Activated CD4-positive, alpha-beta T cell treated with anti-CD3 and anti-CD28 coated beads, Interleukin-2, amount 50 U/mL, for 16 hours (primary cell): ENCODE measurements at places on chromosomes 5 and 9.

DNA sequence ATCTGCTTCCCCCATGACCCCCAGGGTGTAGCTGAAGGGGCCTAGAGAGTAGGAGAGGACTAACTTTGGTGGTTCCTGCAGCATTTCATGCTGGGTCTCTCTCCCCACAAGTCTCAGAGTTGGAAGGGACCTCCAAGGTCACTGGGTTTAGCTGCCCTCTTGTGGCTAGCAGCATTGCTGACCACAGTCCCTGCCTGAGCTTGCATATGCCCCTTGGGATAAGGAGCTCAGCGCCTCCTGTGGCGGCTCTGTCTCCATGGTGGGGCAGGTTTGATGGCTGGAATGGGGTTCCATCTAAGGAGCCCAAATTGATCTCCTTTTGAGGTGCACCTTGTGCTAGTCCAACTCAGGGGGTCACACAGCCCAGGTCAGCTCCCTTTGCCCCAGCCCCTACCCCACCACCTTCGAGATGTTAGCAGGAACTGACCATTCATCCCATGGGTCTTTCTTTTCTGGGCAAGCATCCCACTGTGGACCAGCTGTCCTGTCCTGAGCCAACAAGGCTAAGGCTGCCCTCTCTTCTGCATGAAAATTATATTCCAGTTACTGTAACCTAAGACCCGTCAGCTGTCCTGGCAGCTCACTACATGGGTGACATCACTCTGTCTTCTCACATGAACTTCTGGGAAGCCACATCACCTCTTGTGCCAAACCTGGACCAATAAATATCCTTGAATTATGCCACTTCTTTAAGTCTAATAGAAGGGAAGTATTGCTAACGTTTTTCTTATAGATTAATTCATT lies 196.2 kb downstream of the HSPA4 start:
- no peak for DNase-seq

DNA sequence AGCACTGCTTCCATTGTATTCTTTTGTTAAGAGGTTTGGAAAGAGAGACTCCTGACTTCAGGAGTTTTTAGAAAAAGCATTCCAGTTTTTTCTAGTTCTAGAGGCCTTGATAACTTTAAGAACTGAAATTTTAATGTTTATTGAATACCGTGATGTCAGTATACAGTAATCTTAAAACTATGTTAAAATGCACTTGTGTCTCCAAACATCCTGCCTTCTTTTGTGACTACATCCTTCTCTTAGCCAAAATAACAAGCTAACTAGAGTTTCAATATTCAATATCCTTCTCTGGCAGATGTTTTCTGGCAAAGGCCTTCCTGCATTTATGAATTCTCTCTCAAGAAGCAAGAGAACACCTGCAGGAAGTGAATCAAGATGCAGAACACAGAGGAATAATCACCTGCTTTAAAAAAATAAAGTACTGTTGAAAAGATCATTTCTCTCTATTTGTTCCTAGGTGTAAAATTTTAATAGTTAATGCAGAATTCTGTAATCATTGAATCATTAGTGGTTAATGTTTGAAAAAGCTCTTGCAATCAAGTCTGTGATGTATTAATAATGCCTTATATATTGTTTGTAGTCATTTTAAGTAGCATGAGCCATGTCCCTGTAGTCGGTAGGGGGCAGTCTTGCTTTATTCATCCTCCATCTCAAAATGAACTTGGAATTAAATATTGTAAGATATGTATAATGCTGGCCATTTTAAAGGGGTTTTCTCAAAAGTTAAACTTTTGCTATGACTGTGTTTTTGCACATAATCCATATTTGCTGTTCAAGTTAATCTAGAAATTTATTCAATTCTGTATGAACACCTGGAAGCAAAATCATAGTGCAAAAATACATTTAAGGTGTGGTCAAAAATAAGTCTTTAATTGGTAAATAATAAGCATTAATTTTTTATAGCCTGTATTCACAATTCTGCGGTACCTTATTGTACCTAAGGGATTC lies 43.1 kb downstream of the NDFIP1 start:
- peak; percentile 62 for DNase-seq

- DNase-seq = no peak
These were observed 217.0 kb upstream of the TARS1 start for GRCh38 chr5:33223563-33224284.

- peak; percentile 94 for DNase-seq
These were observed 2.1 kb upstream of the HMGCS1 start for GRCh38 chr5:43315263-43315662.

DNA sequence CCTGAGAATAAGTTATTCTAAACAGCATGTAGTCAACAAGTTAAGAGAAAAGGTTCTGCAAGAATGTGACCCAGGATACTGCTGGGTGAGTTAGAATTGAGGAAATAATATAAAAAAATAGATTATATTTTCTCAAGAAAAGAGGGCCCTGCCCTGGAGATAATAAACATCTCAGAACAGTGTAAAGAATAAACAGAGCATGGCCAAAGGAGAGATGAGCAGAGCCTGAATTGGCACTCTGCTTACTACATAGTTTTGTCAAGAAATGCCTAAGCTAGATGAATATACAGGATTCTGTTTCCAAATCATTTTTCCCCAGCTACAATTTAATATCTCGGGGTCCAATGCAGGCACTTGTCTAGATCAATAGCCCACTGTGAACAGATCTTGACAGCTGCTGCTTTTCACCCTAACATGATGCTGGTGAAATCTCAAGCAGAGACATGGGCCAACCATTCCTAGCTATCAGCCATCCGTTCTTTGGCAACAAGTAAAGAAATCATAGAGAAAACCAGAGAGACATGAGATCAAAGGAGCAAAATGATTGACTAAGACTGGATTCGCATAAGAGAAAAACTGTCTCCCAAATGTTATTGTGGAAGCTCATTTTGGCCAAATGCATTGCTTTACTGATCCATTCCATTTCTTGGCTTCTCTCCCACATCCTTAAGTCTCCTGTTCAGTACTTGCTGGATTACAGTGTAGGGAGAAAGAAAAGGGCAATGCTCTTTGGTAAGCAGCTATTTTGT lies 173.2 kb downstream of the PRELID2 start:
- no peak for DNase-seq

DNA sequence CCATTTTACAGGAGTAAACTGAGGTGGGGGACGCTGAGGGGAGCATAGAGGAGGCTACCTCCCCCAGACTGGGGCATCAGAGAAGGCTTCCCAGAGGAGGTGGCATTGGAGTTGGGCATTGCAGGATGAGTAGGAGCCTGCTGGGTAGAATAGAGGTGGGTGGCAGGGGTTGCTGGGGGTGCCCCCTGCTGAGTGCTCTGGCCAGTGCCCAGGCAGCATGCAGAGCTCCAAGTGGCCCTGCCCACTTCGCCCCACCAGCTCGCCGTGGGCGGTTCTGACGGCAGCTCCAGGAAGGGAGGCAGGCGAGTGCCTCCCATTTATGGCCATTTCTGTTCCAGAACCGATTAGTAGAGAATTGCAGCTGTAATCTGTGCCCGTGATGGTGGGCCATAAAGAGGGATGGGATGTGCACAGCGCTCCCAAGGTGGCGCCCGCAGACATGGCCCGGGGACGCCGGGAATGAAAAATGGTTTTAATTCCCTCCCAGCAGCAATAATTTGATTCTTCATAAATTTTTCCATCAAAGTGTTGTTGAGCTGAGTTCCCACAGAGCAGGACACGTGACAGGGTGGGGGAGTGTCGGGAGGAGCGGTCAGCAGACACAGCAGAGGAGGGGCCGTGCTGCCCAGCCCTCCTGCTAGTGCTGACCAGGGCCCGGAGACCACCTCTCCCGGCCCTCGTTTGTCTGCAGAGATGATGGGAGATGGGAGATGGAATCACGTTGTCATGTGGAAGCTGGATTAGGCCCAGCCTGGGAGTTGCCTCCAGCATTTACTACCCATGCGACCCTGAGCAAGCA lies 75.5 kb downstream of the LMX1B start:
- no peak for DNase-seq

GRCh38 chr5:33257807-33258429 lies 182.8 kb upstream of the TARS1 start:
- no peak for DNase-seq

GRCh38 chr5:123429993-123430392 lies 6.8 kb upstream of the CEP120 start:
- peak; percentile 19 for DNase-seq

GRCh38 chr5:134275822-134276221 lies 49.9 kb upstream of the PPP2CA start:
- no peak for DNase-seq

GRCh38 chr5:158458086-158458485 lies 599.1 kb upstream of the CLINT1 start:
- DNase-seq = no peak

DNA sequence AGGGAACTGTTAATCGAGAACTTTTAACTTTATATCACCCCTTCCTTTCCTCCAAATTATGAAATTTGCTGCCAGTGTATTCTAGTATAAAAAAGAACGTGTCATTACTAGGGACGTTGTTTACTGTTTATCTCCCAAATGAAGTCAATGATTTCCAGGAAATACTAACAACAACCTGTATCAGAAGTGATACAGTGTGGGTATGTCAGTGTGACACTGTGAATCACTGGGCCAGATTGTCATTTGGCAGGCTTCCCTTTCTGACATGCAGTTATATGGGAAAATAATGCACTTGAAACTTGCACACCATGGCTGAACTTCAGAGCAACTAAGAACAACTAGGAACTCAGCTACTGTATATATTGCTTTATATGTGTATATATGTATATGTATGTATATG lies 12.6 kb downstream of the ZNF462 start:
- DNase-seq = no peak
